ENCODE measurements at places on chromosomes 16 and 17. TPM values are rescaled to one million over a fixed set of nuclear protein-coding genes. Genes with fewer than 3 reads are reported as not detected.

Gene SLC6A2
- polyA plus RNA-seq = 0.12 TPM

Gene TEKT1
- 0.25 TPM for polyA plus RNA-seq

Gene TBX21
- polyA plus RNA-seq = 0.28 TPM

Gene C17orf100
- polyA plus RNA-seq = 8.1 TPM

Gene G6PC1
- polyA plus RNA-seq = 1.5 TPM

Gene RNF157
- polyA plus RNA-seq = 19.2 TPM

Gene PNMT
- 2.1 TPM for polyA plus RNA-seq

Gene SECTM1
- polyA plus RNA-seq = 16.1 TPM

Gene CSHL1
- not detected for polyA plus RNA-seq

Gene EVI2B
- polyA plus RNA-seq = 7.9 TPM

GRCh38 chr16:78199325-78200022 is 100.0 kb downstream of the WWOX start:
- peak; percentile 87 for DNase-seq

DNA sequence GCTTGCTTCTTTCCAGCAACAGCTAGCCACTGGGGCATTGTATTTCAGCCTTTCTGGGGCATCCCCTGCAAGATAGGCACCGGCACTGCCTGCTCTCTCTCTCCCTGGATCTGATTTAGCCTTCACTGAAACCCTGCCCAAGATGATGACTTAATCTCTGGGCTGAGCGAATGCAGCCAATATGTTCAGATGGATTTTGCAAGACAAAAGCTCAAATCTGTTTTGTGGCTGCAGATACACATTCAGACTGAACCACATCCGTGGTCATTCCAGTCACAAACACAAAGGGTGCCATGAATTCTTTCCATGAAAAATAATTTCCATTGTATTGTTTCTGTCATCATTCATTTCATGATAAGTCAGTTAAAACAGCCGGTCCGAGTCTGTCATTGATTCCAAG is 24.2 kb downstream of the SOST start:
- no peak for DNase-seq

DNA sequence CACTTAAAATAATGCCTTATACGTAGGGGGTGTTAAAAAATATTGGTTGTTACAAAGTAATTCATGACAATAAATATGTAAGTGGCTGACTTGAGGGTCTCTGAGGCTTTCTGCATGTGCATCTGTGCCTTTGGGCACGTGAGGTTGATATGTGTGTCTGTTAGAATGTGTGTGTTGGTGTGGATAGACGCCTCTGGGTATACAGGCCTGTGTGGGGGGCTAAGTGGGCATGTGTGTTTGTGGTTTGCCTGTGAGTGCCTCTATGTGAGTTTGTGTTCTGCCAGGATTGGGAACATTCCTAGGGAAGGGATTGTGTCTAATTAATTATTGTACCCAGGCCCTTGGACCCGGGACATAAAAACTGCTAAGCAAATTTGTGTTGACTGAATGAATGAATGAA is 19.0 kb downstream of the GP2 start:
- no peak for DNase-seq

- no peak for DNase-seq
Observed at GRCh38 chr17:78991906-78992532, 12.3 kb upstream of the LGALS3BP start.

DNA sequence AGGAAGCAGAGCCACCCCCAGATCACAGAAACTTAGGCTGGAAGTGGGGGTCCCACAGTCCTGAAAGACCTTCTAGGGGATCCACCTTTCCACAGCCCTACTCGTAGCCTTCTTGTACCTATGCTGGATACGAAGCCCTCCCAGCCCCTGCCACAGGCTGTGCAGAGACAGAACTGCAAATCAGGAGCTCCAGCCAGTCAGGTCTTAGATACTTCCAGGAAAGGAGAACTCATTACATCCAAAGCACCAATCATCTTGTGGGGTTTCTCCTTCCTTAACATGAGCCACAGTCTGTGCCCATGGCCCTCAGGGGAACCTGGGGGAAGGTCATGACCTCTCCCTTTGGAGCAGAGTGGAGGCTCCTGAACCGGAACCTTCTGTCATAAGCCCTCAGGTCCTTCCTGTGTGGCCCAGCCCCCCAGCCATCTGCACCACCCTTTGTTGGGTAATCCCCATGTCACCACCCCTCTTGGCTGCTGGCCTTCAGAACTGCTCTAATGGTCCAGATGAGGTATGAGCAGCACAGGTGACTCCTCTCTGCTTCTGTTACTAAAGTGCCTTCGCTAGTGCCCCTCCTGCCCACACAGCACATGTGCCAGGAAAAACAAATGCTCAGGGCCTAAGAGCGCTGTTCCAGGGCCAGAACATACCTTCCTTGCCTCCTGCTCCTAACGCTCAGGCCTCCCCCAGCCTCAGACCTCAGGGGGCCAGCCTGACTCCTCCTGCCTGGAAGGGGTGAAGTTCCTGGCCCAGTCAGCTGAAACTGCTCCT is 14.6 kb downstream of the SRCIN1 start:
- DNase-seq = no peak

DNA sequence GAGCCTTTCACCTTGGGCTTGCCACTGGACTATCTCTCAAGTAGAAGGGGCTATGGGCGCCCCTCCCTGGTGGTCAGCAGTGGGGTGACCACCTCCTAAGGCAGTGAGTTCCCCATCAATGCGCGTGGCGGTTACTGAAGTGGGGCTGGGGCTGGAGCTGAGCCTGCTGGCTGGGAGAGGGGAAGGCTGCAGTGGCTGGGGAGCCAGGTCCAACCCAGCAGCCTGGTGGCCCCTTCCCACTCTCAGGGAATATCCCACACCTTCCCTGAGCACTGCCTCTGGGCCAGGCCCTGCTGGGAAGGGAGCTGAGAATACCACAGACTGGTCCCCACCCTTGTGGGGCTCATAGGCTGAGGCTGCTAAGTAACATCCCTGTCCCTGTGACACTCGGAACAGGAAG is 19.8 kb upstream of the MPRIP start:
- peak; percentile 51 for DNase-seq

DNA sequence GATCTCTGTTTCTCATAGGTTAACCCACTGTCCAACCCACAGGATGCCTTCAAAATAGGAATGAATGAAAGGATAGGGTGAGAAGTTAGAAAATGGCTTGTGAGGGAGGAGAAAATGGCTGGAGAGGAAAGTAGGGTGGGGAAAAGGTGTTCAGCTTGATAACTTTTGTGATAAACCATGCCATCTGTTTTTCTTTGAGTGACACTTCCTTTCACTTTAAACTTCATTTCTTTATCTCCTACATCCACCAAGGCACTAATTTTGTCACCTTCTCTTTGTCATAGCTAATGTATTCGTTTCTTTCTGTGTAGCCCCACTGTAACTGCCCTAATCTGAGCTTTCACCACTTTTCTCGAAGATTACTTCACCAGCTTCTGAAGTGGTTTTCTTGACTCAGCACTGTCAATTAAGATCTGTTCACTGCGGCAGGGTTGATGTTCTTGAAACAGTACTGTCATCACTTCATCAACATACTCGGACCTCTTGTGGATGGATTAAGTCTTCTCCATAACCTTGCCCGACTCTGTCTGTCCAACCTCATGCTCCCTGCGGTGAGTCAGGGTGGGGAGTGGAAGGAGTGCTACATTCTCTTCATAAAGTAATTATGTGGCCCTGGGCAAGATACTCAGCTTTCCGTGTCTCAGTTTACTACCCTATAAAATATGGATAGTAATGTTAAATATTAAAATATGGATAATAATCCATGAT is 5.5 kb upstream of the KRT10 start:
- DNase-seq = no peak

DNA sequence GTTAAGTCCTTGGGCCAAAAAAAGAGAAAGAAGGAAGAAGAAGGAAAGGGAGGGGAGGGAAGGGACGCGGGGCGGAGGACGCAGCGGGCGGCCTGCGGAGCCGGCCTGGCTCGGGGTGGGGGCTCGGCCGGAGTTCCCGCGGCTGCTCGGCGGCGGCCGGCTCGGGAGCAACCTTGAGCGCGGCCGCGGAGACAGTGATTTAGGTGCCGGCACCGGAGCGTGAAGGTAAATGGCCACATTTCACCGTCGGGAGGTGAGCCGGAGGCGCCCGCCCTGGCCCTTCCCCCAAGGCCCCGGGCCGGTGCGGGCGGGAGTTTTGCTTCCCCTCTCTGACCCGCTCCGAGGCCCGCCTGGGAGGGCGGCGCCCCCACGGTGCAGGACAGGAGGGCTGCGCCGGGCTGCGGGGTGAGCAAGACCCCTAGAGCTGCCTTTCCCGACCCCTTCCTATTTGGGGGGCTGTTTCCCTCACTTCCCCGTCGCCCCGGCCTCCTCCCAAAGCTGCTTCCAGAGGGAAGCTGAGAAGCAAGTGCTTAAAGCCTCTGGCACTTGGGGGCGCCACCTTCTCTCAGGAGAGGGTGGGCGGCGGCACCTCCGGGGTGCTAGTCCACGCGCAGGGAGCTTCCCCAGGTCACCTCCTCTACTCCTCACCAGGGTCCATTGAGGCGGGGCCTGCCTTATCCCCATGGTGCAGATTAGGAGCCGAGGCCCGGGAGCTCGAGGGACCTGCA is 56.5 kb downstream of the MRM1 start:
- DNase-seq = no peak

- no peak for DNase-seq
Observed at GRCh38 chr16:49488336-49488735, 114.7 kb downstream of the C16orf78 start.

GRCh38 chr16:30004811-30005242 is 6.0 kb downstream of the DOC2A start:
- DNase-seq = no peak

DNA sequence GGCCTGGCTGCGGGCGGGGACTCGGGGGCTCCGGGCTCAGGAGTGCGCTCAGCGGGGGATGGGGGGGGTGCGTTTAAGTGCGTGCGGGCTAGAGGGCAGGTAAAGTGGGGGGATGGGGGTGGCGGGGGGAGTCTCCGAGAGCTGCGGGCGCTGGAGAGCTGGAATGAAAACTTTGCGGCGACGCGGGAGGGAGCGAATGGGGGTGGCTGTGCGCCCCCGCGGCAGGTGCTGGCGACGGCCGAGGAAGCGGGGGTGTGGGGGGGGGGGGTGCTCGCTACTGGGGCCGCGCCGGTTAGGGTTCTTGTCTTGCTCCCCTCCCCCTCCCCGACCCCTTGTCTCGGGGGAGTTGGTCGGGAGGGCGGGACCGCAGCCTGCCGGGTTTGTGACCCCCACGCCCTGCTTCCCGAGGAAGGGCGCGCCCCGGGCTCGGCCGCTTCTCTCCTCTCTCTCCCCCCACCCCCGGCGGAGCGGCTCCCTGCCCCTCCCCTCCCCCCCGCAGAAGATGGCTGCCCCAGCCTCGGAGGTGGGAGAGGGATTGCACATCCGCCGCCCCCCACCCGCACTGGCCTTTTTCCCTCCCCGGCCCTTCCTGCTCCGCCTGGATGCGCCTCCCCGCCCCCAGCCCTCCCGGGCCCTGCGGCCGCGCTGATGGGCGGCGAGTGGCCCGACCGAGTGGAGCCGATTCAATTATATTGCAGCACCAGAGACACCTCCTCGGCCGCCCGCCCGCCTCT is 649 bp downstream of the GSE1 start:
- peak; percentile 60 for DNase-seq

GRCh38 chr16:21156767-21157467 is 1.6 kb upstream of the LDAF1 start:
- peak; percentile 72 for DNase-seq

- peak; percentile 34 for DNase-seq
Observed at GRCh38 chr17:49779739-49780231, 8.7 kb upstream of the KAT7 start.

DNA sequence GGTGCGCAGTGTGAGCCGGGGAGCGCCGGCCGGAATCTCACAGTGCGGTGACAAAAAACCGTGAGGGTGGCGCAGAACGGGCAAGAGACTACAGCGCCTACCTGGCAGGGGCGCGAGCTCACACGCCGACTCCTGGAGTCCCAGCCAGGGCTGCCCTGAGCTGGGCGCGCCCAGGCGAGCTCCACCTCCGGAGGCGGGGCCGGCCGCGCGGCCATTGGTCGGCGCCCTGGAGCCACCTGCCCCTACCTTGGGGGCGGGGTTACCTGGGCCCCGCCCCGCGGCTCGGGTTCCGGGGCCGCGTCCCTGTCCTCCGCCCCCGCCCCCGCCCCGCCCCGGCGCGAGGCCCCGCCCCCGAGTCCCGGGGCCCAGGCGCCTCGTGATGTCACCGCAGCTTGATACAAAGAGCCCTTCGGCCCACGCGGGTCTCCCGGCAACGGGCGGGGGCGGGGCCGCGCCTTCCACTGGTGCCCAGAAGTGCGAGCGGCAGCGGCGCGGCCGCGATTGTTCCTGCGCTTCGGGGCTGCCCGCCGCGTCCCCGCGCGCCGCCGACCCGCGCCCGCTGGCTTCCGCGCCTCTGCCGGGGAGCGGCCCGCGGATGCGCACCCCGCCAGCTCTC is 96.3 kb downstream of the RAB11FIP4 start:
- peak; percentile 94 for DNase-seq

- DNase-seq = no peak
Observed at GRCh38 chr16:56226187-56226586, 34.9 kb downstream of the GNAO1 start.

DNA sequence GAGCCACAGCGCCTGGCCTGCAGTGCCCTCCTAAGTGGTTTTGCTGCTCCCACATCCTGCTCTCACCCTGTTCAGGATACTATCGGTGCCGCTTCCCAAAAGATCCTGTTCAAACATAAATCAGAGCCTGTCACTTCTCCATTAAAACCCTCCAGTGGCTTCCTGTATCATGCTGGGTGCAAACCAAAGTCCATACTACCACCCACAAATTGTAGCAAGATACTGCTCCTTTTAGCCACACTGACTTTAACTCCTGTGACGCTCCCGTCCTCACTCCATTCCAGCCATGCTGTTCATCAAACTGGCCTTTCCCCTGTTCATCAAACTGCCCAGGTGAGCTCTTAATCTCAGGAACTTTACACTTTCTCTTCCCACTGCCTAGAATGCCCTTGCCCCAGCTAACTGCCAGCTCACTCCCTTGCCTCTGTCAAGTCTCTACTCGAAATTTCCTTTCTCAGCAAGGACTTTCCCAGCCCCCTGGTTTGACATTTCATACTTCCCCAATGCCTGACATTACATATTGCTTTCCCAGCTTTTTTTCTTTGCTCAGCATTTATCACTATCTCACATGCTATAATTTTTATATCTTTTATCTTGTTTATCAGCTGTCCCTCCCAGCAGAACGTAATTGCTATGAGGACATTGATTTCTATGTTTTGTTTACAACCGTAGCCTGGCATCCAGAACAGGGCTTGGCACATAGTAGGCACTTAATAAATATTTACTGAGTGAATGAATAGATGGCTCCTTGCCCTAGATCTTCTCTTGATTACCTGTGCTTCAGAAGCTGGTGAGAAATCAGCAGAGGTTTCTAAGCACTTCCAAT is 44.3 kb upstream of the SMURF2 start:
- DNase-seq = peak; percentile 85

DNA sequence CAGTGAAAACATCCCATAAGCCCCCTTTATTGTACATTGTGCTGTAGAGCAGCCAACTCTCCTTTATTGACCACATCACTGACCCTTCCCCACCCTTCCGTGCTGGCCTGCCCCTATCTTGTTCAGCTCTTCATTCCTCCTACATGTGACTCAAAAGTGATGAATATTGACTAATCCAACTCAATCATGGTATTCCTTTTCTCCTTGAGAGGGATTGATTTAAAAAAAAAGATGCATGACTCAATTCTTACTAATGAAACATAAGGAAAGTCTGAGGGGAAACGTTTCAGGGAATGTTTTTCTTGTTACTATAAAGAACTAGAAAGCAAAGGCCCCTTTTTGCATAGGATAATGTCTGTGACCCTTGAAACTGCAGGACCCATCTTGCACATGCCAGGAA is 125.2 kb upstream of the SOX9 start:
- DNase-seq = no peak
